Stimulated activated CD4-positive, alpha-beta T cell treated with anti-CD3 and anti-CD28 coated beads, TNF-alpha, amount 100 ng/mL, for 1 hour (primary cell): ENCODE measurements at places on chromosomes 7 and 10.
A peak's percentile ranks its signal among the peaks of the same experiment; 100 is the strongest.

DNA sequence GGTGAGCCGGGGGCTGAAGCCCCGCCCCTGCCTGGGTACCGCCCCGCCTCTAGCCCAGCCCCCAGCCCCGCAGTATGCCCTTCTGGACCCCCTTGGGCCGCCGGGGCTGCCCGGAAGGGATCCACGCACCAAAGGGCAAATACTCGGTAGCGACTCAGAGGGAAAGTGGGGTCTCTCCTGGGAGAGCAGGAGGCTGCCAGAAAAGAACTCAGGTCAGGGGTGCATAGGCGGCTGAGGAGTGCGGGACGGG, 796 bp downstream of the FBXL15 start:
- no peak for DNase-seq

DNA sequence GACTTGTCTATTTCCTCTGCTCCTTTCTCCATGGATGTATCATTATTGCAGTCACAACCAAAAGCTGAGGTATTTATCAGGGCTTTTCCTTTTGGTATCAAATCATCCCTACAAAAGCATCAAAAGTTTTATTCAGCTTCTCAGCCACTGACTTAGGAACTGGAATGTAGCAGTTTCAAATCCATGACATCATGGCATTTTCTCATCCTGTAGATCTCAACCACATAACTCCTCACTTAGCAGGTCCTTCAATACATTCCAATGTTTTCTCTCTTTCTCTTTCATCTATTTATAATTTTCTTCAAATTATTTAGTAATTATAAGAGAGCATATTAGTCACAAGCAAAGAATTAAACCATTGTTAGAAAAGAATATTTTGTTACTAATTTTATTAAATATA, 537.4 kb upstream of the SORCS1 start:
- DNase-seq = no peak

GRCh38 chr7:27239387-27240014, 3.1 kb upstream of the EVX1 start:
- DNase-seq = no peak

DNA sequence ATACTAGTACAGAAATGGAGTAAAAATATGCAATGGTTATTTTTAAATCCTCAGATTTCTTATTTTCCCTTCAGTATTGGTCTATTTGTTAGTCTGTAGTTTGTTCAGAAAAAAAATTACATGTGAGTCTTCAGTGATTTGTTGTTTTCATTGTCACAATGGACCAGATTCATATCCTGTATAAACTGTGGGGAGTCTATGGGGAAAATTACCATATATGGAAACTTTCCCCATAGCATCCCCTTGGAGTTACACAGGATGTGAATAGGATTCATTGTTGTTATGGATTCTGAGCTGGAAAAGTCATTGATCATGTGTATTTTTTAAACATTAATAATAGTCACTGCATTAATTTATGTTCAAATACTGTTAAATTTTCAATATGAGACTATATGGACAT, 72.6 kb downstream of the ST7 start:
- DNase-seq = no peak

DNA sequence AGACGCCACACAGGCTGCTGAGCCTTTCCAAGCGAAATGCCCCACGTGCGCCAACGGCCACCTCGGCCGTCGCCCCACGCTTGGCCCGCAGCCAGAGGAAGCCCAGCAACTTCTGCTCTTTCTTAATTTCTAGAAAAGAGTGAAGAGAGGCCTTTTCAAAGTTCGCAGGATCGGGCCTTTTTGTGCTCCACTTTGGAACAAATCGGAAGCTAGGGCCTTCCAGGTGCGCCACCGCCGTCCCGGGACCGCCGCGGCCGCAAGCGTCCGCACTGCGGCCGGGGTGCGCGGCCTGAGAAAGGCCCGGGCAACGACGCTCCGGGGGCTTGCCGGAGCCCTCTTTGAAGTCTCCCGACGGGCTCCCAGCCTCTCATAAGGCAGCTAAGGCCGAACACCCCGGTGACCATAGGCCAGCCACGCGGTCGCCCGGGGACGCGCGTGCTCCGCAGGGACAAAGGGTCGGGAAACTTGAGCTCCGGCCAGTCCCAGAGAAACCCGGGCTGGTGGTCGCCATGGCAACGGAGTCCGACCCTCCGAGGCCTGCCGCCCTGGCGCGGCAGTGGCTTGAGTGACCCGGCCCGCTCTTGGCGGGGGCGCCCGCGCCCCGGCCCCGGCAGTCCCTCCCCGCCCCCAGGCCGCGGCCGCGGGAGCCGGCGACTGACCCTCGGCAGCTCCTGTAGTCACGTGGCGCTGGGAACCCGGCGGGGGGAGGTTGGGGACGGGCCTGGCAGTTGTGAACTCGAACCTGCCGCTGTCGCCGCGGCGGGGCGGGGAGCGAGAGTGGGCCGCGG, at the start of gene REPIN1:
TSS of gene REPIN1 (plus strand) at position 727 of the 788 bp plus-strand sequence. CDS start 890 bp downstream, outside the sequence.
- DNase-seq = peak; percentile 52

DNA sequence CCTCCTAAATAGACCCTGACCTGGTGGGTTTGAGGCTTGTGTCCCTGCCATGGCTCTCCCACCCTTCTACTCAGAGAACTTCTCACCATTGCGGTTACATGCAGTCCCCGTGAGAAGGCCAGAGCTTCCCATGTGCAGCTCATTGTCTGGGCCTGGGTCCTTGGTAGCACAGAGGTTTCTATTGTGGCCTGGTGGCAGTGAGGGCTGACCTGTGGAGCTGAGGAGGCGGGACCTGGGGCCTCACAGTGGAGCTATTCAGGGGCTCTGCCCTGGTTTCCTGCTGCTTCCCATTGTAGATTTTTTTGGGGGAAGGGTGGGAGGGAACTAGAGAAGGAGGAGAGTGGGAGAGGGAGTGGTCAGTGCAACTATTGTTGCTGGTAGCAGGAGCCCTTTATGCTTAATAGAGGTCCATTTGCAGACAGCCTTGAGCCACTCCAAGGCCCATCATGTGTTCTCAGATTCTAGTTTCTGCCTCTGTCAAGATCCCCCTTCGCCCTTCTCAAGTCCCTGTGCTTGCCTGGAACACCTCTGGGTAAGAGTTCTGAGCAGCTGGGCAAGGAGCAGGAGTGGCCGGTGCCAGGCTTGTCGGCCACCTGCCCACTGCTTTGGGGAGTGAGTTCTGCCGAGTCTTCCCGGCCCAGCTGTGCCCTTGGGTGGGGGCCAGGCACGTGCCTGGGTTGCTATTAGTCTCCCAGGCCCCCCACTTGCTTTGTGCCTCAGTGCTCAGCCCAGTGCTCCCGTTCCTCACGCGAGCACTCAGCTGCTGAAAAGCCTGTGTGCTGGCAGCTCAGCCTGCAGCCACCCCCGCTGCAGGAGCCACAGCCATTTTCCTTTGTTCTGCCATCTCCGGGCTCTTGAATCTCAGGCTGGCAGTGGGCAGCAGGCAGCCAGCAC, 10.7 kb downstream of the TSPAN14 start:
- no peak for DNase-seq

DNA sequence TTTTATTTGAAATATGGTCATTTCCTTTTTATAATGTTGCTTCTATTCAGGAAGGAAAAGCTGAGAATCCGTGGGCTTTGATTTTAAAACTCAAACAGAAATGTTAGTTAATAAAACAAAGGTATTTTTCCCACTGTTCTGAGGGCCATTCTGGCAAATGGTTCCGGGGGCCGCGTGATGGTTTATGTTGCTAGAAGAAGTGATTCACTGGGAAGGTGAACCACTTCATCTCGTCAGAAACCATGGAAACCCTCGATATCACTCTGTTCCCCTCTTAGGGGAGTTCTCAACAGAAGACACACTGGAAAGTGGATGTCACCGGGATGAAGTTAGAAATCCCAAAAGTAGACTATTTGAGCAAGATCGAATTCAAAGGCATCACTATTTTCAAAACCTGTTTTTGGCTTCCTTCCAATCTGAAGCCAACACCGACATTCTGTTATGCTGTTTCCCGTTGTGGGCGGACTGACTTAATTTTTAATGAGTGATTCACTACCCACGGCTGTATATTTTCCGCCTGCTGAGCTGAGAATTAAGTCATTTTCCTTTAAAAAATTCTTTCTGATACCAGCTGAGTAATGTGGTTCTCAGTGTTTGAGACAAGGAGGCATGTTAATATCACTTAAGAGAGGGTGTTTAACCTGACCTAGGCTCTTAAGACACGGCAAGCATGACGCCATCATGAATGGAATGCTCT, 84.1 kb downstream of the PTPRE start:
- no peak for DNase-seq

DNA sequence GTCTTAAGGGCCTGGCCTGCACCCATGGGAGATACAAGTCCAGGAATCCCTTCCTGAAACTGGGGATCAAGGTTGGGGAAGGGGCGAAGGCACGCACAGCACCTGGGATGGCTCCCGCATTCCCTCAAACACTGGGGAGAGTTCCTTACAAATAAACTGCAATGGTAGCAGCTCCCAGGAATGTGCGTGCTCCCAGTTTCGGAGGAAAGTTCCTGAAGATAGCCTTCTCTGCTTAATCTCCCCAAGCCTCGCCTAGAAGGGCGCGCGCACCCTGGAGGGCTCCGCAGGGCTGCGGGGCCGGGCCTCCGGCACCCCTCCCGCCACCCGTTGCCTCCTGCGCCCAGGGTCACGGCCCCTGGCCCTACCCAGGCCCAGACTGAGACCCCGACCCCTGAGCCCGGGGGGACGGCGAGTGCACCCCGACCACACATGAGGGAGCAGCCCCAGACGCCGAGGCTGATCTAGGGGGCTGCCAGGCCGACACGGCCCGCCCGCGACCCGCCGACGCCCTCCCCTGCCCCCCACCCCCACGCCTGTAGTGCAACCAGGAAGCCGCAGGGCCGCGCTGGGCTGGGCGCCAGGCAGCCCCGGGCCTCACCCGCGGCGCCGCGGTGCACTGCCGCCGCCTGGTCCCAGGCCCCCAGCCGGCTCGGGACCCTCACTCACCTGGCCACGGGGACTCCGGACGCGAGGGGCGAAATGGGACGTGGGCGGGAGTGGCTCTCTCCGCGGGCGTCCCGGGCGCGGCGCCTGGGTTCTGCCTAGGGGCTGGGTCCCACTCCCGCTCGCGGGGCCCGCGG, 460 bp downstream of the ANXA11 start:
- DNase-seq = no peak

DNA sequence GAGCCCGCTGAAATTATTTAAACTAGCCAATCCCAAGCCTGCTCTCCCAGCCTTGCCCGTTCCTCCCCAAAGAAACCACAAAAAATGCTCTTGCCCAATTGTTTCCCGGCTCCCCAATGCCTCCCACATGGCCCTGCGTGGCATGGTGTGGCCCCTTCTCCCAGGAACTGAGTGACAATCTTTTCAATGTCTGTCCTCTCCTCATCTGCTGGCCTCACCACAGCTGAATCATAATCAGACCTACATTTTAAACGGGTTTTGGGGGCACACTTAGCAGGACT, 201.5 kb downstream of the PRPF18 start:
- DNase-seq = no peak

DNA sequence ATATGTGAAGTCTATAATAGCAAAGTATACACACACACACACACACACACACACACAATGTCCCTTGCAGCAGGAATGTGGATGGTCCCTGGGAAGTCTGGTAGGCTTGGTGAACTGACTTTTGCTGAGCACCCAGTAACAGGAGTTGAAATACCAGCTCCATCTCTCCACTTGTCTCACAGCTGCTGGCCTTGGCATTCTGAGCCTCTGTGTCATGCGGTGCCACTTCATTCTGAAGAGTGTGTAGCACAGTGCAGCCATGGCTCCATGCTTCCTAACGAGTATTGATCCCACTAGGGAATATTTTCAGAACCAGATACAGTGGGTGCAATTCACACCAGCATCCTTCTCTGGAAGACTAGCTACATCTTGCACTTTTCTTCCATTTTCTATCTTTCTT, 192.4 kb downstream of the ADARB2 start:
- no peak for DNase-seq

DNA sequence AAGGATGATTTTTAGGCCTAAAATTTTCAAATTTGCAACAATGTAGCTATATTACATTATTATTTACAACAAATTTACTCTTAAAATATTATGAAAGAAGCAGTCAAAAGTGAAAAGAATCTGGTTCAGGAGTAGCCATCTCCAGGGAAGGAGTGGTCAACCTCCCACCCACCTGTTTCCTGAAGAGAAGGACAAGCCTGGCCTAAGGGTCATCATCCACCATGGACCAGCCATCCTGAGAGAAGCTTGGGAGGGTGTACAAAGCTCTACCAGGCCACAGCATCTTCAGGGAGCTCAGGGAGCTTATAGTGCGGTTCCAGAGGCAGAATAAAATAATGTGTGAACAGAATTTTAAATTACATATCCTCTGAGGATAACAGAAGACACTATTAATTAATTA, 38.1 kb downstream of the COL1A2 start:
- no peak for DNase-seq

DNA sequence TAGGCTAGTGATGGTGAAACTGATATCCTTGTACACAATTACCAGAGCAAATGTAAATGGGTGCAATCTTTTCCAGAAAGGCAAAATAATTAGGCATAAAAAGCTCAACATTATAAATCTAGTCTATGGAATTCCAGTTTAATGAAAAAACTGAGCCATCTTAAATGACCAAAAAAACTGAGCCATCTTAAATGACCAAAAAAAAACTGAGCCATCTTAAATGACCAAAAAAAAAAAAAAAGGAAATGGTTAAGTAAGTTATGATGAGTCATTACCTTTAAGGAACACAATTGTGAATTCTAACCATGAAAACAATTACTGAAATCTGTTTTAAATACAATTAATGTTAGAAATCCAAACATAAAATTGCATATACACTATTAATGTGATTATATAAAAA, 25.3 kb downstream of the USP6NL start:
- DNase-seq = no peak

GRCh38 chr7:112089551-112089950, 116.6 kb downstream of the DOCK4 start:
- DNase-seq = no peak

- DNase-seq = no peak
Measured at GRCh38 chr10:63633677-63634487, 112.7 kb downstream of the REEP3 start.

- no peak for DNase-seq
Measured at GRCh38 chr10:121822724-121823123, 105.1 kb downstream of the ATE1 start.

- DNase-seq = no peak
Measured at GRCh38 chr10:9262770-9263169, 1208.3 kb downstream of the GATA3 start.

DNA sequence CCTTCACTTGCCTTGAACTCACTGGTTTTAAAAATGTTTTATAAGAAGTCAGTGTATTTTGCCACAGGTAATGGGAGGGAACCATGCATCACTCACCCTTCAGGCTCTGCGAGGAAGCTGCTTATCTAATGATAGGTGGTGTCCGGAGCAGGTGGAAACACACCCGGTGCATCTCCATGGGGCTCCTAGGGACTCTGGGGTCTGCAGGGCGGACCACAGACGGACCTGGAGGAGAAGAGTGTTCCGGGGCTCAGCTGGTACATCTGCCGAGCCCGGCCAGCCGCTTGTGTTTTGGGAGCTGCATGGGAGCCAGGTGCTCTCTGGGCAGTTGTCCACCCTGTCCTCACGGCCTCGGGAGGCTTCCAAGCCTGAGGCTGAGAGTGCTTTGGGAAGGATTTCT, 7.3 kb downstream of the LRRC27 start:
- no peak for DNase-seq

GRCh38 chr10:113957013-113957412, 86.7 kb upstream of the ADRB1 start:
- no peak for DNase-seq
